ENCODE measurements at places on chromosomes 13 and 19.
A peak's percentile ranks its signal among the peaks of the same experiment; 100 is the strongest.

DNA sequence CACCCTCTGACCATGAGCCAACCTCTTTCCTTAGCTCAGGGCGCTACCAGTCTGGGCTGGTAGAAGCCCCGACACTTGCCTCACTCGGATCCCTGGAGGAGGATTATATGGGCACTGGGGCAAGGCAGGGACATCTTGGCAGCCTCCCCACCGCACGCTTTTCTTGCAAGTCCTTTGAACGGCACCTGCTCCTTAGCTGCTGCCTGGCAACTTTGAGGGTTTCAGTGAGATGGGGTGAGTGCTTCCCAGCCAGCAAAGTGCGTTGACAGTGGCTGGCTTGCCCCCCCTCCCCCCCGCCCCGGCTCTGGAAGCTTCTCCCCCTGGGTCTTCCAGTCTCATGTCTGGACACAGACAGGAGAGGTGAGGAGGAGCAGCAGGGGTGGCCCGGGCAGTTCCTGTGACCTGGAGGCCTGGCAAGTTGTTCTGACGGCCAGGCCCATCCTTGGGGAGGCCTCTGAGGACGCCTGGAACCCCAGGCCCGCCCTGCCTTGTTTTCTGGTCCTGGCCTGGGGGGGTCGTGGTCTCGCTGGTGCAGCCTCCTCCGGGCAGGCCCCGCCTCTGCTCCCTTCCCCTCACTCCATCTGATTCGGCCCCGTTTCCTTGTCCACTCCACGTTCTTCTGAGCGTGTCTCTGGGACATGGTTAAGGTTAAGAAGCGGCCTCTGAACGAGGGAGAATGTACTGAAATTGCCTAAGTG lies 75.2 kb downstream of the ATP11A start:
- no peak for DNase-seq
- H3K36me3 ChIP-seq = no peaks in the 10 kb centered on the region

DNA sequence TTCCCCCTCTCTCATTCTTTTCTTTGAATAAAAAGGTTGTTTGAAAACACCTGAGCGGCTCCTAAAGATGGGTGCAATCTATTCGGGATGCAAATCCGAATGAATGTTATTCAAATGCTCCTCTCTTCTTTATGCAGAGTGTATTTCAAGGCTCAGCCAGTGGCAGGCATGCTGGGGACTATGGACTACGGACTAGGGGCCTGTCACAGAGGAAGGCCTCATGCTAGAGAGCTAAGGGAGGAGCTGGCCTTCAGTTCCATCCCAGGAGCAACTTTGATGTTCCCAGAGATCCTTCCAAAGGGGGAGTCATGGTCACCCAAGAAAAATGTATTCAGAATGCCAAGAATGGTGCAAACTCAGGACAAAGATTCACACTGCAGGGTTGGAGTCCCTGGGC lies 9.3 kb downstream of the ALOX5AP start:
- H3K27me3 ChIP-seq = no peaks in the 10 kb centered on the region
- H3K4me3 ChIP-seq = no peak overlapping the region
- H3K4me1 ChIP-seq = peaks cover 41% of the 10 kb centered on the region
- no peak for DNase-seq

DNA sequence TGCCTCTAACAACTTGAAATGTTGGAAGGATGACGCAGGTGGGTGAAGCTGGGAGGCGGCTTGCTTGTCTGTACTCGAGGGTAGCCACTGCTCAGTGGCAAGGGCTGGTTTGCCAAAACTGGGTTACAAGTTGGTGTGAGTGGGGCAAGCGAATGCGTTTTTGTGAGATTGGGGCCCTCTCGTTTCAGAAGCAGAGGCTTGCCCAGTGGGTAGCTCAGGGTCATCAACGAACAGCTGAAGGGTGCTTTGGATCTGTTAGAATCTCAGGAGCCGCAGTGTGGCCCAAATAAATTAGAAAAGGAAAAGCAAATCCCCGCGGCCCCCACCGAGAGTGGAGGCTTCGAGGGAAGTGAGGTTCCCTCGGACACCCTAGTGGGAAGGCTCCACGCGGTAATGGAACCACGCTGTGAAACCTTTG lies 7.3 kb downstream of the ATP4B start:
- no peak overlapping the region for H3K4me3 ChIP-seq
- H3K27ac ChIP-seq = no peak overlapping the region
- no peaks in the 10 kb centered on the region for H3K36me3 ChIP-seq

DNA sequence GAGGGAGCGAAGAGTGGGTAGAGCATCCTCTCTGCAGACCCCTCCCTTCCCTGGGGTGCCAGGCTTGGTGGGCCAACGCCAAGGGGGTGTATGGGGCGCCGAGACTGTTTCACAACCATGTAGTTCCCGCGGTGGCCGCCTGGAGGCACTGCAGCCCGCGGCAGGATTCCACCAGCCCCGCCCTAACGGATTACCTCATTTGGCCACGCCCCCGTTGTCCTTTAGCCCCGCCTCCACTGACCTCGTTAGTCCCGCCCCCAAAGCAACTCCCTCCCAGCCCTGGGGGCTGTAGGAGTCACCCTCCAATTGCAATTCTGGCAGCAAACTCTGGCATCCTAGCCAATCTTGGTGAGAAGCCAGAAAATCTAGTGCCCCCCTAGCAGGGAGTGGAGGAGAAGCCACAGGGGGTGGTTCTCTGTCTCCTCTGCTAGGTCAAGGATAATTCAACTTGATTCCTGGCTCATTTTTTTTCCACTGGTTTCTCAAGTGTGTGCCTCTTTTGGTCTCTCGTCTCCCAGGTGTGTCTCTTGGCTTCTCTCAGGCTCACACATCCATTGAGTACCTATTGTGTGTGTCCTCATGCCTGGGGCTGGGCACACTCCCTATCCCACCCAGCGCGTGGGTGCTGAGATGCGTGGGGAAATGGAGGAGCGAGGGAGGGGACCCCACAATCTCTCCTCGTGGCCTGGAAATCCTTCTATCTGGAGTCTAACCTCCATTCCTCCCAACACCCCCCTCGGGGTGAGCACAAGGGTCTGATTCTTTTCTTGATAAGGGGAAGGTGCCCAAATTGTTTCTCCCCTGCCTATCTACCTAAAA lies 2.0 kb downstream of the OLFM2 start:
- H3K27ac ChIP-seq = no peak overlapping the region
- no peak overlapping the region for H3K4me3 ChIP-seq
- H3K27me3 ChIP-seq = peaks cover 15% of the 10 kb centered on the region
- DNase-seq = peak; percentile 80
- no peaks in the 10 kb centered on the region for H3K36me3 ChIP-seq

- peaks cover 52% of the 10 kb centered on the region for H3K36me3 ChIP-seq
- no peaks in the 10 kb centered on the region for H3K27me3 ChIP-seq
Measured at GRCh38 chr19:58387338-58388174, 487 bp downstream of the RPS5 start.

GRCh38 chr13:106874323-106874722 lies 306.4 kb upstream of the ARGLU1 start:
- no peak for DNase-seq
- no peak overlapping the region for H3K4me3 ChIP-seq
- H3K4me1 ChIP-seq = no peaks in the 10 kb centered on the region
- no peaks in the 10 kb centered on the region for H3K36me3 ChIP-seq
- no peak overlapping the region for H3K27ac ChIP-seq

GRCh38 chr19:44611812-44612295 lies 1.5 kb upstream of the IGSF23 start:
- H3K27ac ChIP-seq = no peak overlapping the region
- DNase-seq = no peak
- no peaks in the 10 kb centered on the region for H3K36me3 ChIP-seq
- H3K4me1 ChIP-seq = peaks cover 21% of the 10 kb centered on the region

GRCh38 chr19:40529093-40529954 lies 47.3 kb upstream of the SHKBP1 start:
- no peak overlapping the region for H3K27ac ChIP-seq
- no peaks in the 10 kb centered on the region for H3K4me1 ChIP-seq
- peak; percentile 78 for DNase-seq
- no peaks in the 10 kb centered on the region for H3K27me3 ChIP-seq
- no peaks in the 10 kb centered on the region for H3K36me3 ChIP-seq
- peak overlapping the region; percentile 12 for H3K4me3 ChIP-seq

DNA sequence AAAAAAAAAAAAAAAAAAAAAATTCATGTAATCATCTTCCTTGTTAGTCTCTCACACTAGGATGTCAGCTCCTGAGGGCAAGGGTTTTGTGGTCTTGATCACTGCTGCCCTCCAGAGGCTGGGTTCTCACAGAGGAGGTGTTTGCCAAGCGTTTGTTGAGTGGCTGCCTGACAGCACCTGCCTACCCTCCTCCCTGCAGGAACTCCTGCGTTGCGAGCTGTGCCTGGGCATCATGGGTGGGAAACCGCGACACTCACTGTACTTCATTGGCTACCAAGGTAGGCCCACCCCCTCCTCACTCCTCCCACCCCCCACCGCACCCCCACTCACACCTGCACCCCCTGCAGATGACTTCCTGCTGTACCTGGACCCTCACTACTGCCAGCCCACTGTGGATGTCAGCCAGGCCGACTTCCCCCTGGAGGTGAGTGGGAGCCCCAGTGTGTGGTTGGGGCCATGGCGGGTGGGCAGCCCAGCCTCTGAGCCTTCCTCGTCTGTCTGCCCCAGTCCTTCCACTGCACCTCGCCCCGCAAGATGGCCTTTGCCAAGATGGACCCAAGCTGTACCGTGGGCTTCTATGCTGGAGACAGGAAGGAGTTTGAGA lies 8.1 kb downstream of the ATG4D start:
- H3K27me3 ChIP-seq = no peaks in the 10 kb centered on the region
- peaks cover 85% of the 10 kb centered on the region for H3K36me3 ChIP-seq
- no peak overlapping the region for H3K27ac ChIP-seq
- no peak overlapping the region for H3K4me3 ChIP-seq
- no peak for DNase-seq
- H3K4me1 ChIP-seq = peaks cover 28% of the 10 kb centered on the region

GRCh38 chr19:4597975-4598671 lies 38.6 kb upstream of the SEMA6B start:
- no peaks in the 10 kb centered on the region for H3K36me3 ChIP-seq
- no peaks in the 10 kb centered on the region for H3K27me3 ChIP-seq
- peak overlapping the region; percentile 7 for H3K4me3 ChIP-seq
- no peak for DNase-seq

DNA sequence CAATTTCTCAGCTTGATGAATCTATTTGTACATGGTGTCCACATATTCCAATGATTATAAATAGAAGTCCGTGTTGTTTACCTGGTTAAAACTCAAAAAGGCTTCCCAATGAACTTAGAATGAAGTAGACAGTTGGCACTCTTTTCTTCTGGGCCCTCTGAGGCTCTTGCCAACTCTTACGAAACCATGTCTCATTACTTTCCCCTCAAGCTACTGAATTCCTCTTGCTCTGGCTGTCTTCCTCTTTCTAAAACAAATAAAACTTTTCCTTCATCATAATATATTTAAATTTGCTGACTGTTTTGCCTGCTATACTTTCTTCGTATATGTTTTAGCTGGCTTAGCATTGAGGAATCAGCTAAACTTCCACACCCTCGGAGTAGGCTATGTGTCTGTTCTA lies 139.7 kb downstream of the SLITRK6 start:
- H3K36me3 ChIP-seq = no peaks in the 10 kb centered on the region
- no peak overlapping the region for H3K4me3 ChIP-seq
- peak overlapping the region; percentile 41 for H3K27ac ChIP-seq
- no peaks in the 10 kb centered on the region for H3K27me3 ChIP-seq
- H3K4me1 ChIP-seq = peaks cover 11% of the 10 kb centered on the region

DNA sequence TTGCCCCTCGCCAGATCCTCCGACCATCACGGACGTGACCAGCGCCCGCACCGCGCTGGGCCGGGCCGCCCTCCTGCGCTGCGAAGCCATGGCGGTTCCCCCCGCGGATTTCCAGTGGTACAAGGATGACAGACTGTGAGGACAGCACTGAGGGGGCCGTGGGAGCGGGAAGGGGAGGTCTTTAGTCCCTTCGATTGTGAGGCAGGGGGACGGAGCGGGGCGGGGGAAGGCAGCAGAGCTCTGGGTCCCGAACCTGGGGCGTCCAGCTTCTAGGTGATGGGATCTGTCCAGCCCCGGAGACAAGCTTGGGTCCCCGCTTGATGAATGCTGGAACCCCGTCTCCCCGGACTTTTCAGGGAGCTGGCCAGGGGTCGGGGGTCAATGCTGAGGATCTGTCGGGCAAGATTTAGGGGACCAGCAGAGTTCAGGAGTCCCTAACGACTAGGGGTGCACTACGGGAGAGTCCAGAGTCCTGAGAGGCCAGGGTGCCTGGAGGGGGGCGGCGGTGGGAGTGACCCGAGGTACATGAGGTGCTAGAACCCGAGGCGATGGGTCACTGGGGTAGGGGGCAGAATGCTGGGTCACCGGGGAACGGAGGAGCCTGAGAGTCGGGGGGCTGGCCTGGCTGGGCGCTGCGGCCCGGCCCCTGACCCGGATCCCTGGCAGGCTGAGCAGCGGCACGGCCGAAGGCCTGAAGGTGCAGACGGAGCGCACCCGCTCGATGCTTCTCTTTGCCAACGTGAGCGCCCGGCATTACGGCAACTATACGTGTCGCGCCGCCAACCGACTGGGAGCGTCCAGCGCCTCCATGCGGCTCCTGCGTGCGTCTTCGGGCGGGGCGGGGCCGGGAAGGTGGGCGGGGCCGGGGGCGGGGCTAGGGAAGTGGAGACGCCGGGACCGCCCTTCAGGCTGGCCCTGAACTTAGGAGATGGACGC lies 14.6 kb downstream of the VSIG10L start:
- H3K4me1 ChIP-seq = peaks cover 2% of the 10 kb centered on the region
- H3K4me3 ChIP-seq = peak overlapping the region; percentile 16
- peaks cover 8% of the 10 kb centered on the region for H3K27me3 ChIP-seq

DNA sequence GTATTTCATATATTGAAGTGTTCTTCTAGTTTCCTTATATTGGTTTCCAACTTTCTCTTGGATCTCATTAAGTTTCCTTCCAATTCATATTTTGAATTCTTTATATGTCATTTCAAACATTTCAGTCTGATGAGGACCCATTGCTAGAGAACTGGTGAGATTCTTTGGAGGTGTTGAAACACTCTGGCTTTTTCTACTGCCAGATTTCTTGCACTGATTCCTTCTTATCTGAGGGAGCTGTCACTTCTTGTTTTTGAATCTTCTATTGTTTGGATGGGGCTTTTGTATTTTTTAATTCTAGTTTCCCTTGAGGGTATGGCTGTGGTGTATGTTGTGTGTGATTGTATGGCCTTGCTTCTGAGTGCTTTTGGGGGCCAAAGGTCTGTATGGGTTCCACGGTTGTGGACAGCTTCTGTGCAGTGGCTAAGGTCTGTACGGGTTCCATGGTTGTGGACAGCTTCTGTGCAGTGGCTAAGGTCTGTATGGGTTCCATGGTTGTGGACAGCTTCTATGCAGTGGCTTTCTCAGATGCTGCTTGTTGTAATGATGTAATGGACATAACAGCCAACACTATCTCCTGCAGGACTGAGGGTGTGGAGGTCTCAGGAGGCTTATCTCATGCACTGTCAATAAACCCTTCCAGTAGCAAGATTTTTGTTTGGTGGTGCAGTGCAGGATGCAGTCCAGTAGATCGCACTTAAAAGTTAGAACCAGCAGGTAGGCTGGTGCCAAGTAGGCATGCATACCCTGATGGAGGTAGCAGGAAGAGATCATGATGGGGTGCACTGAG lies 36.8 kb downstream of the ACSBG2 start:
- no peak for DNase-seq
- H3K4me1 ChIP-seq = no peaks in the 10 kb centered on the region
- H3K27me3 ChIP-seq = no peaks in the 10 kb centered on the region

DNA sequence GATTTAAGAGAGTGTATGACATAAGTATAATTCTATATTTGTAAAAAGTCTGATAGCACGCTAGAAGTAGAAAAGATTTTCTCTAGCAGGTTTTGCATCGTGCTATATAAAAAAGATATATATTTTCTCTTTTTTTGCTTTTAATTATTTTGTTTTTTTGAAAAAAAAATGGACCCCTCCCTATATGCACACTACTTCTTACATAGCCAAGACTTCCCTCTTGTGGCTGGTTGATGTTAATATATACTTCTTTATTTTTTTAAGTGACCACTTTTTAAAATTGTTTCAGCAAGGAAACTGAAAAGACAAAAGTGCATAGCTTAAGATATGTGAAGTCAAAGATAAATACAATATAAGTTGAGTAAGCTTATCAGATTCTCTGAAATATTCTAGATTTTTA lies 1202.8 kb downstream of the DIAPH3 start:
- H3K4me3 ChIP-seq = no peak overlapping the region
- no peaks in the 10 kb centered on the region for H3K27me3 ChIP-seq
- H3K4me1 ChIP-seq = no peaks in the 10 kb centered on the region

Data from RWPE2 (cell line).